ENCODE measurements at places on chromosomes 7 and 10.

GRCh38 chr10:34637418-34637911 lies 177.6 kb downstream of the PARD3 start:
- DNase-seq = no peak

DNA sequence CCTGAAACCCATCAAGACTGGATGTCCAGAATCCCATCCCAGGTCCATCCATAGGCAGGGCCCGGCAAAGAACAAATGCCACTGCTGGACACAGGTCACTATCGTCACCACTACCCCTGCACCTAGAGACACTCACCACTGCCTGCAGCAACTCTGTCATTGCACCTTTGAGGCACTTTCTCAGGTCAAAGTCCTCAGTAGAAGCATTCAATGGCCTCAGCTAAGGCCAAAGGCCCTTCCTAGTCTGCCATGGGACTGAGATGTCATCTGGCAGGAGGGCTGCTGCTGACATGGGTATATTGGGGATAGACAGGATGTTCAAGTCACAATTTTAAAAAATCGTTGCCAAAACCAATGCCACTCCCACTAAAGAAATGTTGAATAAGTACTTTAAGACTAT lies 58.7 kb downstream of the GPAM start:
- DNase-seq = no peak

GRCh38 chr7:22016507-22016906 lies 70.8 kb upstream of the CDCA7L start:
- no peak for DNase-seq

- no peak for DNase-seq
These were observed 124.9 kb upstream of the HABP2 start for GRCh38 chr10:113427811-113428558.

DNA sequence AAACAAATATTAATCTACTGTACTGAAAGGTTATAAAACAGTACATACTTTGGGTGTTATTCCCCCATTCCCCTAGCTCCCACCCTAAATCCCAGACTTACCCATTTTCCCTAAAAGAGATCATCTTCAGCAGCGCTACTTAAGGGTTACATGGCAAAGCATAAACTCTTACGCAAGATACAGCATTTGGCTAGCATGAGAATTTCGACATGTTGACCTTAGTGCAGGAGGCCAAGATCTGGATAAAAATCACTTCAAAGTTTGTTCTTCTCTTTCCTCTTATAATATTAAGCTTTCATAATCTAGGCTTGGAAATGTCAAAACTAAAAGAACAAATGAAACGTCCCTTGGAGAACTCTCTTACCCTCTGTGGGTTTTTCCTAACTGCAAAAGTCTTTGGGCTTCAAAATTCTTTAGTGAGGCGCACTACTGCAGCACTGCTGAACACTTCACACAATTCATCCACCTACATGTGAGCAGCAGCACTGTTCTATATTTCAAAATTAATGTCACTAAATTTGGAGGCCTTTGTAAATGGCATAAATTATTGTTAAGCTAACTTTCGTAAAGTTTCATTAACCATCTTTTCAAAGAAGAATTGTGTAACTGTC lies 59.5 kb upstream of the PDLIM1 start:
- no peak for DNase-seq

DNA sequence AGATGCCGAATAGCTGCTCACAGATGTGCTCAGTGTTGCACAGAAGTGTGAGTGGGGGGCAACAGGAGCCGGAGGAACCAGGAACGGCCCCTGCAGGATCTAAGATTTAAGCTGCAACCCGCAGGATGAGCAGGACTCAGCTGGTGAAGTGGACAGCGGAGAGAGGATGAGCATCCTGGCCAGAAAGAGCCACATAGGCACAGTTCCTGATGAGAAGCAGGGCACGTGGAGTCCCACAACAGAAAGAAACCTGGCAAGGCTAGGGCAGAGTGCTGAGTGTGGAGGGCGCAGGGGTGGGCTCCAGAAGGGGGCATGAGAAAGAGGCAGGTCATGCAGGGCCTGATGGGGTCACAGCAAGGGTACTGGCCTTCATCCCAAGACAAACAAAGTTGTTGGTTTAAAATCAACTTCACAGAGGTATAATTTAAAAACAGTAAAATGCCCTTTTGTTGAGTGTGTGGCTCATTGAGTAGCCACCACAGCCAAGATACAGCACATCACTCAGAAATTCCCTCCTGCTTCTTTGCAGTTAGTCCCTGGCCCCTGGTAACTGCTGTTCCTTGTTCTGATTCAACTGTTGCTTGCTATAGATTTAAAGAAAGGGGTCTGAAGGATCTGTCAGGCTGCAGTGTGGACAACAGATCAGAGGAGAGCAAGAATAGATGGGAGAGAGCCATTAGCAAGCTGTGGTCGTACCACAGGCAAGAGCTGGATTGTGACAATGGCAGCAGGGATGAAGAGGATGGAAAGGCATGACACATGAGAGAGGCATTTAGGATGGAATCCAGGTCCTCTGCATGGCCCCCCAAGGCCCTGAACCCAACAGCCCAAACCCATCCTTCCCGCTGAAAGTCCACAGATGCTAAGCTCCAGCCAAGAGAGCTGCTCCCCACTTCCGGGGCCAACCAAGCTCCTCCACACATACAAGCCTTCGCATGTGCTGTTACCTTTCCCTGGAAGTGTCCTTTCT lies 53.1 kb upstream of the OSBPL3 start:
- DNase-seq = no peak

All from SIG-M5 (cell line).